ENCODE measurements at places on chromosomes 12 and 14.

GRCh38 chr12:58204071-58204470 lies 262.7 kb downstream of the ATP23 start:
- DNase-seq = no peak

DNA sequence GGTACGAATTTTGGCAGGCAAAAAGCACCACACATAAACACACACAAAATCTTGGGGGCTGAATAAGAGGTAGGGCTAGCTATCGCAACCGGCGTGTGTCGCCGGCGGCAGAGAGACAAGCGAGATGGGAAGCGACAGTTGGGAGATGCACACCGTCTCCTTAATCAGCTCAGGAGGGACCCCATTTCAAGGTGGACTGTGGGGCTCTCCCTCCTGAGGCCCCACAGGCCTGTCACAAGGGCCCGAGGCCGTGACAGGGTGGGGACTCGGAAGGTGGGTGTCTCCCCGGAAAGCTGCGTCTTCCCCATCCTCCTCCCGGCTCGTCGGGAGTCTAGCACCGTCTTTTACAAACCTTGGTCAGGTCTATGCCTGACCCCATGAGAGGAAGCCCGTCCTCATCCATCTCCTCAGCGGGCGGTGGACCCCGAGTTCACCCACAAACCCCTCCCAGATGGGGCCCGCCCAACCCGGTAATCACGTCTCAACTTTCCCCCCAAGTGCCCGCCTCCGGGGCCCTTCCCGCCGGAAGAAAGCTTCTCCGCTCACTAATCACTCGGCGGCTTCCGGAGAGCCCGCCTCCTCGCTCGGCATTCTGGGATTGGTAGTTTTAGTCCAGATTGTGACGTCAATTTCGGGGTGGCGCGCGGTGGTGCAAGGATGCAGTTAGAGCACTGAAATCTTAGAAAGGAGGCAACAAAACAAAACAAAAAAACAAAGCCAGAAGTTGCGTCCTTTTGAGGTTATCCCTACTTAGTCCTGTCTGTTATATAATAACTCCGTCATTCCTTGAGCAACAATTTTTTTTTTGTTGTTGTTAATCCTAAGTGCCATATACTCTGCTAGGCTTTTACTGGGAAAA lies at the start of gene WASHC3:
Gene WASHC3, minus strand, starts transcription at position 432 of the 859 bp plus-strand sequence. Its CDS starts 29 bp downstream, at position 403.
- DNase-seq = peak; percentile 94

DNA sequence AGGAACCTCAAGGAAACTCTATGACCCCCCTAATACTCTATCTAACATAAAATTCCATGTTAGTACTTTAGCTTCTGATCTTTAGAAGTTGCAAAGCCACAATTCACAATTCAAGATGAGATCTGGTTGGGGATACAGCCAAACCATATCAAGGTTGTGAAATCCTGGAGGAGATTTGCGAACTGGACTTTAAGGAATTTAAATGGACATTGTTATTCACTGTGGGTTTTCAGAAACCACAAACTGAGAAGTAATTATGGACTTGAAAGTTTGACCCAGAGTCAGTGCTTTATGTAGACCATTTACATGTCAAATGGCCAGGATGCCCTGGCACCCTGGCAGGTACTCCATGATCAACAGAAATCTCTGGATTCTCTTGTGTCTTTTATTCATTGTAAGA lies 14.2 kb upstream of the CDKL1 start:
- DNase-seq = no peak

GRCh38 chr12:98869886-98870503 lies 224.9 kb downstream of the APAF1 start:
- DNase-seq = no peak

DNA sequence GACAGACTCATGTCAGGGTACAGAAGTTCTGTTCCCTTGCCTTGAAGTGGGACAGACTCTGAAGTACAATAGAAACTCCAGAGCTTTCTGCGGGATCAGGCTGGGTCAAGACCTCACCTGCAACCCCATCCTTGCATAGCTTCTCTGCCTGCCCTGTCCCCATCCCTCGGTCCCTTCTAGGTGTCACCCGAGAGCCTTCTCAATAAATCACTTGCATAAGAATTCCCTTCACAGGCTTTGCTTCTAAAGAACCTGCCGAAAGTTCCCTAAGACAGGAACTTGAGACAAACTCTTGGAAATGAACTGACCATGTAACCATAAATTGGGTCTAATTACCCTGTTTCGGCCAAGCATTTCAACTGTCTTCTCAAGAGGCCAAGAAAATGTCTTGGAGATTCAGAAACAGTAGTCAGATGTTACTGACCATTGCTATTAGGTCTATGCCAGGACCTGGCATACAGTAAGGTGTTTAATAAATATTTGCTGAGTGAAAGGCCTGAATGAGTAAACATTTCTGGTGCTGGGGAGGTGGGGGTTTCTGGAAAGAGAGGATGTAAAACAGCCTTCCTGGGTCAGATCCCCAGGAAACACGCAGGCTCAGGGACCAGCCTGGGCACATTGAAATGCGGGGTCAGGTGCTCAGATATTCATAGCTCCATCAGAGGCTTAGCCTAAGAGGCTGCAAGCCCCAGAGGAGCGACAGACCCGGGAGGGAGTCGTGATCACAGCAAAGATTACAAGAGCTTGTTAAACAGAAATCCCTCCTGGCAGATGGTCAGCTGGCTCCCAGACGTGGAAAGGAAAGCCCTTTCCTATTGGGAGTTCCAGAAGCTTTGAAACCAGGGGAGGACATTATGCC lies 226.2 kb upstream of the LHX5 start:
- no peak for DNase-seq

DNA sequence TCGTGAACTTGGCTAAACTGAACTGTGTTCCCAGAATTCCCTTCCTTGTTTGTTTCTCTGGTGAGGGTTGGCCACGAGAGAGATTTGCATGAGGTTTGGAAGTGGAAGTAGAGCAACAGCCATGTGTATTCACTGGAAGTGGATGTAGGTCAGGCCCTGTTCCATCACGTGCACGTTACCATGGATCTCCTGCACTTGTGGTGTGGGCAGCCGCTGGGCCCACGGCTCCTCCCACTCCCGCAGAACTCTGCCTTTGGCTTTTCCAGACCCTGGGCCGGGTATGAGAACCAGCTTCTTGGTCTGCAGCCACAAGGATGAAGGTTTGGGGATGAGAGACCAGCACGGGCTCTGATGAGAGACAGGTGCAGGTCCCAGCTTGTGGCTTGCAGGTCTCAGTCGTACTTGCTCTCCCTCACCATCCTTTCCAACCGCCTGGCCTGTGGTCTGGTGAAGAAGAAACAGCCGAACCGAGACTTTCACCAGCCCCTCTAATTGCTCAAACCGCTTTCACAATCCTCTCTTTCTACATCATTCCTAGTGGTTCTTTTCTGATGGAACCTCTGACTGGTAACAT lies 94.9 kb downstream of the DUSP16 start:
- DNase-seq = no peak

- DNase-seq = no peak
These were observed 130.3 kb downstream of the ITPR2 start for GRCh38 chr12:26702741-26703140.

DNA sequence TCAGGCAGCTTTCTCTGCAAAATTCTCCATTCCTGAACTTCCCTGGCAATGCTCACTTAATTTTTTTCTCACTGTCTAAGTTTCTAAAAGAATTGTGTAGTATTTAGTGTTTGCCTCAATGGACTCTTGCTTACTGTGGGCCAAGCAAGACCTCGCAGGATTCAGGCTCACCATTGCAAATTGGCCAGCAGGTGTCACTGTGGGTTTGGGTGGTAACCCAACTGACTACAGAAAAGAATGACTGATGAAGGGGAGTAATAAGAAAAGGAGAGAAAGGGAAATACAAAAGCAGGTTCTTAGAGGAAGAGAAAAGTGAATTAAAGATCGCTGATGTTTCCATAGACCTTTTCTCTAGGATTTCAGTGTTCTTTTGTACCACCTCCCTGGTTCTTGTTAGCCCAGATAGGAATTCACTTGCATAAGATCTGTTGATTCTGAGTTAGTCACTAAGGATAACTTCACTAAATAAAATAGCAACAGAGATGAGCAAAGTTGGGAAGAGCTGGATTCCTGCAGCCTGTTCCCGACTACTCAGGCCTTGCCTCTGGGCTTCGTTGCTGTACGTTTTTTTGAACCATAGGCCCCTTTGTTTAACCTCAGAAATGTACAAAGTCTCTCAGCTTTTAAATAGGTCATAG lies 386.5 kb upstream of the DDHD1 start:
- peak; percentile 1 for DNase-seq

- no peak for DNase-seq
These were observed 521 bp upstream of the PCED1B start for GRCh38 chr12:47078733-47079467.

DNA sequence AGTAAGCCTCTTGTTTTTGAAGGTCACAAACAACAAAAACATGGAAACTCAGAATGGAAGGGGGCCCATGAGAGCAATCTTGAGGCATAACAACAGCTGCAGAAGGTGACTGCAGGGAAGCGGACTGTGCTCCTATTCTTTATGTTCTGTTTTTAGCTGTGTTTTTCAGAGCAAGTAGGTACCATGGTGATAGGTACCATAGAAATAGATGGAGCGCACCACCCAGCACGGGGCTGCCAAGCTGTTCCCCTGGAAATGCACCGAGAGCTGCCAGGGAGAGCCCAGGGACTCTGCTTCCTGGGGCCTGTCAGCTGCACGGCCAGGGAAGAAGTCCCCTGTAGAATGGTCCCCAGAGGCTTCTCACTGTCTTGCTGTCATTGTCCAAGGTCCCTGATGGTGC lies 32.8 kb downstream of the DGLUCY start:
- DNase-seq = no peak

DNA sequence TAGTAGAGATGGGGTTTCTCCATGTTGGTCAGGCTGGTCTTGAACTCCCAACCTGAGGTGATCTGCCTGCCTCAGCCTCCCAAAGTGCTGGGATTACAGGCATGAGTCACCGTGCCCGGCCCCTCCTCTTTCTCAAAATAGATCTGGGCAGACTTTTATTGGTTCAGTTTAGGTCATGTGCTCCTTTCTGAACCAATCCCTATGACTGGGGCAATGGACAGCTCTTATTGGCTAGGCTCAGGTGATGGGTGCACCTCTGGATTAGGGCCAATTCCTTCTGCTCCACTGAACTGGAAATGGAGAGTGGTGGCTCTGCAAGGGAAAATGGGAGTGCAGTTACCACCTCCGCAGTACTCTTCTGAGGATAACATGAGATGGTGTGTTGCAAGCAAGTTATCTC lies 6.2 kb upstream of the ATP6V0A2 start:
- DNase-seq = no peak

DNA sequence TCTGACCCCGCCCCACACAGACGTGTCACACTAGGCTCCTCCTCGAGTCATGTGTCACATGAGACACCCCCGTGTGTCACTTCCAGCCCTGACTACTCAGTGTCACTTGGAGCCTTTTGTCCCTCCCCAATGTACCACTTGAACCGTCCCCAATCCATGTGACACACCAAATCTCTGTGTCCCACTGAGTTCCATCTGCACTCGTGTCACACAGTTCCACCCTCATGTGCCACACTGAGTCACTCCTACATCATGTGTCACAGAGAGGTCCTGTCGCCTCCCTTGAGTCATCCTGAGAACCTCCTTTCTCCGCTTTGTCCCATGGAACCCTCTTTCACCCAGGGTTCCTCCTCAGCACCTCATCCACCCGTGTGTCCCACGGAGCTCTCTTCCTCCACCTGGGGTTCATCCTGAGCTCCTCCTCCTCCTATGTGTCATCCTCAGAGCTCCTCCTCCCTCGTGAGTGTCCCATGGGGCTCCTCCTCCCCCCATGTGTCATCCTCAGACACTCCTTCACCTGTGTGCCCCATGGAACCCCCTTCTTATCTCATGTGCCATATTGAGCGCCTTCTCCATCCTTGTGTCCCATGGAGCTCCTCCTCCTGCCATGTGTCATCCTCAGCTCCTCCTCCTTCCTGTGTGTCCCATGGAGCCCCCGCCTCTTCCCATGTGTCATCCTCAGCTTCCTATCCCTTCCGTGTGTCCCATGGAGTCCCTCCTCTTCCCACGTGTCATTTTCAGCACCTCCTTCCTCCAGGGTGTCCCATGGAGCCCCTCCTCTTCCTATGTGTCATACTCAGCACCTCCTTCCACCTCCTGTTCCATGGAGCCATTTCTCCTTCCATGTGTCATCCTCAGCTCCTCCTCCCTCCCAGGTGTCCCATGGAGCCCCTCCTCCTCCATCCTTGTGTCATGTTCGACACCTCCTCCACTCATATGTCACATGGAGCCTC lies 32.0 kb downstream of the RTL1 start:
- no peak for DNase-seq

DNA sequence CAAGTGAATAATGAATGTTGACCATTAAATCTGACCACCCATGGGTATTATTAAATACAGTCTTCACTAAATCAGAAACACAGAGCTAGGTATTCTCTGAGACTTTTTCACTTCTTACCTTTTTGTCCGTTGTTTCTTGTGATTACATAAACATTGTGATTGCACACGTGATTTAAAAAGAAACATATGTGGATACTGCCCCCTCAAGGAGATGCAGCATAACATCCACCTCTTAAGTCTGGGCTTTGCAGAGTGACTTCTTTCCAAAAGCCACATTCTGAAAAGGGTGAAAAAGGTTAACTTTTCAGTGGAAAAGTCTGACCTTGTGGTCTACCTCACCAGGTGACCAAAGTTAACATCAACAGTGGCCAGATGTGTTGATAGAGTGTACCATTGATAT lies 185.5 kb upstream of the FAR2 start:
- DNase-seq = no peak

DNA sequence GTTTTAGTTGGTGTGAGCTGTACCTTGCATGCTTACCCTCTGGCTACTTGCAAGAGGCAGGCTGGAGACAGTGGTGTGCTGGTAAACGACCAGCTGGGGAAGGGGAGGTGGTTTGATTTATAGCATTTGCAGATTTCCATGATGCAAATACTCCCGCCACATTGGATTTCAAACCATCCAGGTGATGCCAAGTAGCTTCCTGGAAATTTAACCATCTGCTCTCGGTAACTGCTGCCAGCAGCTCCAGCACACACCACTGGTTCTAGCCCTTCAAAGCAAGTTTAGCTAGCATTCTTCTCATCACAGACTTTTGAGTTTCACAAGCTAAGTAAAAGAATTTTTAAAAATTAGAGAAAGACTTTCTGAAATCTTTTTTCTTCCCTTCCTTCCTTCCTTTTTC lies 104.5 kb upstream of the AMIGO2 start:
- DNase-seq = no peak

DNA sequence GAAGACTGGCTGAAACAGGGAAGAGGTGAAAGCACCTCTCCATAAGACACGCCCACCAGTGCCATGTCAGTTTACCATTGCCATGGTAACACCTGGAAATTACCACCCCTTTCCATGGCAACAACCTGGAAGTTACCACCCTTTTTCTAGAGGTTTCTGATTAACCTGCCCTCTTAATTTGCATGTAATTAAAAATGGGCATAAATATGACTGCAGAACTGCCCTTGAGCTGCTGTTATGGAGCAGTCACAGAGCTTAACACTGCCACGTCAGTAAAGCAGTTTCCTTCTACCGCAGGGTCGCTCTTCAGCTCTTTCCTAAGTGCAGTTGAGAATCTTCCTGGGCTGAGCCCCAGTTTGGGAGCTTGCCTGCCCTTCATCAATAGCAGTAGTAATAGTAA lies 55.2 kb downstream of the RASSF3 start:
- peak; percentile 40 for DNase-seq

DNA sequence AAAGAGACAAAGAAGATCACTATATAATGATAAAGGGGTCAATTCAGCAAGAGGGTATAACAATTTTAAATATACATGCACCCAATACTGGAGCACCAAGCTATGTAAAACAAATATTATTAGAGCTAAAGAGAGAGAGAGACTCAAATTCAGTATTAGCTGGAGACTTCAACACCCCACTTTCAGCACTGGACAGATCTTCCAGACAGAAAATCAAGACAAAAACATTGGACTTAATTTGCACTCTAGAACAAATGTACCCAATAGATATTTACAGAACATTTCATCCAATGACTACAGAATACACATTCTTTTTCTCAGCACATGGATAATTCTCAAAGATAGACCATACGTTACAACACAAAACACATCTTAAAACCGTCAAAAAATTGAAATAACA lies 81.0 kb downstream of the KLHL28 start:
- DNase-seq = no peak

Data from activated CD4-positive, CD25-positive, alpha-beta regulatory T cell treated with anti-CD3 and anti-CD28 coated beads, Interleukin-2, amount 50 U/mL, for 16 hours (primary cell).